Pericardium fibroblast (primary cell): ENCODE measurements at places on chromosomes 4 and X. TPM values are rescaled to one million over a fixed set of nuclear protein-coding genes. Genes with fewer than 3 reads are reported as not detected.

ARHGEF38 gene
- not detected in 2 replicates for total RNA-seq

NLGN3 gene
- 0.23 and 1.6 TPM in 2 replicates for total RNA-seq

NAT8L gene
- total RNA-seq, result 0.23 and 0.26 TPM in 2 replicates

GATA1 gene
- total RNA-seq, result not detected in 2 replicates

POLN gene
- total RNA-seq, result 1.1 and 1.9 TPM in 2 replicates

DNAAF6 gene
- not detected in 2 replicates for total RNA-seq

SLC34A2 gene
- 1.8 TPM in 1 of 2 replicates, not detected in the other for total RNA-seq

TCEAL5 gene
- not detected in 2 replicates for total RNA-seq

MID1 gene
- total RNA-seq, result 7.1 and 27.2 TPM in 2 replicates

ACE2 gene
- not detected in 2 replicates for total RNA-seq

PAGE5 gene
- total RNA-seq, result not detected in 2 replicates

P2RY10 gene
- total RNA-seq, result not detected in 2 replicates

TSPAN7 gene
- total RNA-seq, result 0.68 TPM in 1 of 2 replicates, not detected in the other

RPGR gene
- 4.1 and 4.2 TPM in 2 replicates for total RNA-seq

ZDHHC15 gene
- 0.12 TPM in 1 of 2 replicates, not detected in the other for total RNA-seq

TBC1D8B gene
- total RNA-seq, result 6.7 TPM in 2 replicates

PNMA3 gene
- total RNA-seq, result not detected in 2 replicates

CYSLTR1 gene
- total RNA-seq, result not detected in 2 replicates

VEGFD gene
- 0.58 and 6.6 TPM in 2 replicates for total RNA-seq

PNCK gene
- total RNA-seq, result 0.09 and 0.35 TPM in 2 replicates

C1GALT1C1 gene
- total RNA-seq, result 16.3 and 18.2 TPM in 2 replicates

UGT8 gene
- total RNA-seq, result not detected in 2 replicates

FGFR3 gene
- 1.2 and 2.2 TPM in 2 replicates for total RNA-seq

NHSL2 gene
- total RNA-seq, result 2.0 and 2.3 TPM in 2 replicates

CAPN6 gene
- not detected in 2 replicates for total RNA-seq

TNIP3 gene
- total RNA-seq, result not detected in 2 replicates

SPATA4 gene
- total RNA-seq, result not detected in 2 replicates
